Brain microvascular endothelial cell (primary cell): ENCODE measurements at places on chromosomes 3 and 15.

- no peak for DNase-seq
Measured at GRCh38 chr3:149465351-149465883, 9.1 kb upstream of the TM4SF4 start.

DNA sequence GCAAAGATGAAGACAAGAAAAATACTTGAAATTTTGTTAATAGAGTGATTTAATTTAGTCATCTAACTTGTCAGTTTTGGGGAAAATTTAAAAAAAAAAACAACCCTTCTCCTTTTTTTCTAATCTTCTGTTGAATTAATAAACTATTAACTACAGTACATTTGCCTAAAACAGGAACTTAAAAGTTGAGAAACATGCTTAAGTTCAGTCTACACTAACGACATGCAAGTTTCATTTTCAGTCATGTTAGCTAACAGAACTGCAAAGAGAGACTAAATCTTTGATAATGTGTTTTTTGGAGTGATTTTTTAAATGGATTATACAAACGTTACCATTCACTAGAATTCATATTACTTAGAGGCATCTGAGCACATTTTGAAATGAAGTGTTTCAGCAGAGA lies 71.9 kb upstream of the MBNL1 start:
- no peak for DNase-seq

DNA sequence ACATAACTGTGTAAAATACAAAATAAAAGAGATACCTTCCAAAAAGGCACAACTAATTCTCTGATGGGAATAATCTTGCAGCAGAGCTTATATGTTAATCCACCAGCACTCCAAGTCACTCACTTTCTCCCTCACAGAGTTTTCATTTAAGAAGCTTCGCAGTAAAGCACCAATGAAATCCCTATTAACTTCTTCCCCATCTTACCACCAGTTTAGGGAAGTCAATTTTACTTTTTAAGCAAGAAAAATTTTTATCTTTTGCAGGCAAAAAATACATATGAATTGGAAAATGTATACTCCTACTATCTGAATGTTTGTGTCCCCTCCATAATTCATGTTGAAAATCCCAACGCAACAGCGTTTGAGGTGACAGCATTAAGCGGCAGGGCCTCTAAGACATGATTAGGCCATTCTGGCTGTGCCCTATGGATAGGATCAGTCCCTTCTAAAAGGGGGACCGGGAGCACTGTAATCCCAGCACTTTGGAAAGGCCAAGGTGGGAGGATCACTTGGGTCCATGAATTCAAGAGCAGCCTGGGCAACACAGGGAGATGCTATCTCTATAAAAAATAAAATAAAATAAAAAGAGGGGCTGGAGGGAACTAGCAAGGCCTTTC lies 435.8 kb downstream of the SHQ1 start:
- DNase-seq: no peak

- DNase-seq: no peak
Measured at GRCh38 chr15:96199111-96199510, 131.4 kb upstream of the NR2F2 start.

GRCh38 chr15:36356978-36357601 lies 222.3 kb upstream of the CDIN1 start:
- DNase-seq: peak; percentile 64

DNA sequence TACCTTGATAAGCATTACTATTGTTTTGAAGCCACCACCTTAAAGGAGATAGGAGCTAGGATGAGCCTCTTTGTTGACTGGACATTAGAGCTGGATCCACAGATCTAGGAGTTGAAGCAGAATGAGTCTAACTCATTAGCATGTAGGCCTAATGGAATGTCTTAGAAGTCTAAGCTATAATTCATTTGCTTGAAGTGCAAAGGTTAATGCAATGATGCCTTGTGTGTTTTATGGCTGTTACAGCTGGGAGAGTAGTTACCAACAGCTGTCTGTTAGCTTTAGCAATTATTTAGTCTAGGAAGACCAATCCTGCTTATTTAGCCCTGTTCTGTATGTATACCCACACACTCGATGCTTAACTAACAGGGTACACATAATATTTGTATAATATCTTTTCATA lies 419.3 kb downstream of the TUSC7 start:
- DNase-seq: no peak

GRCh38 chr15:69225355-69226022 lies 65.1 kb downstream of the GLCE start:
- no peak for DNase-seq

DNA sequence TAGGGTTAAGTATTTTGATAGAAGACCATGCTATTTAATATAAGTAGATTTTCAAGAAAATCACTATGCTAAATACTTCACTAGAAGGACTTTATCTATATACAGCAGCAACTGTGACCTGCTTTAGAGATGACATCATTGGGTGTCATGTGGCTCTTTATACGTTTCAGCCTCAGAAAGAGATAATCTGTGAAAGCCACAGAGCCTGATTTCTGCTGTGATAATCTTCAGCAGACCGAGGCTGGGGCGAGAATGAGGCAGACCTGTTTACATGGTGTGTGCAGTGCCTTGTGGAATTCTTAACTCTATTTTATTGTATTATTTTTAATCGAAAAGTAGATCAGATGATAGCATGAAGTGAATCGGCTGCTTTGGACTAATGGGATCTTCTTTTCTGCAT lies 471.2 kb downstream of the MFSD1 start:
- DNase-seq: no peak

DNA sequence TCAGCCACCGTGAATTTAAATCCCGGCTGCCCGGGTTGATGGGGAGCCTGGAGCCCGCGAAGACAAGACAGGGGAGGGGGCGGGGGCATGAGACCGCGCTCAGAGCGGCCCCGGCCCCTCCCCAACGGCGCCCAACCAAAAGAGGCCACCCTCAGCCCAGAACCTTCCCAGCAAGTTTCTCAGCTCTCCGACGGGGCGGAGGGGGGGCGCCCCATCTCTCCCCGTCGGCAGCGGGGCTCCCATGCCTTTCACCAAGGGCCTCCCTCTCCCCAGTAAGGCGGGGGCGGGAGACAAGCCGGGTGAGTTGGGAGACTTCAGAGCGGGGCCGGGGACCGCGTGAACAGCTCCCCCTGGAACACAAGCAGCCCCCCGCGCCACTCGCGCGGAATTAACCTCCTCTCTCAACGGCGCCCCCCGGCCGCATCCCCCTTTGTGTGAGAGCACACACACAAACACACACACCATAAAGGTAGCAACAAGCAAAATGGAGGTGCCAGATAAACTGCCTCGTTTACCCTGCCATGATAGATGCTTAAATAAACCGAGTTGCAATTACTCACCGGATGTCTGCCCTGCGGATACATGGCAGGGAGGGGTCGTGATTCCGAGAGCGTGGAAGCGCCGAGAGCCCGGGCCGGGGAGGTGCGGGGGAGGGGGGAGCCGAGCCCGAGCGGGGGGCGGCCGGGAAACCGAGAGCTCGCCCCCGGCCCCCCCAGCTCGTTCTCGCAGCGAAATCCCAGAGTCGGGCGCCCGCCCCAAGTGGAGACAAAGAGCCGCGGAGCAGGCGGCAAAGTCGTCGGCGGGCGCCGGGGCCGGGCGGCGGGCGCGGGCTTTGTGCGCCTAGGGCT lies 1.3 kb downstream of the TLE3 start:
- DNase-seq: peak; percentile 25

- DNase-seq: peak; percentile 3
Measured at GRCh38 chr3:181210275-181210674, 220.7 kb upstream of the DNAJC19 start.

- DNase-seq: peak; percentile 41
Measured at GRCh38 chr3:158794936-158795518, 6.8 kb upstream of the MFSD1 start.

GRCh38 chr3:156299569-156299968 lies 179.2 kb downstream of the KCNAB1 start:
- DNase-seq: no peak

DNA sequence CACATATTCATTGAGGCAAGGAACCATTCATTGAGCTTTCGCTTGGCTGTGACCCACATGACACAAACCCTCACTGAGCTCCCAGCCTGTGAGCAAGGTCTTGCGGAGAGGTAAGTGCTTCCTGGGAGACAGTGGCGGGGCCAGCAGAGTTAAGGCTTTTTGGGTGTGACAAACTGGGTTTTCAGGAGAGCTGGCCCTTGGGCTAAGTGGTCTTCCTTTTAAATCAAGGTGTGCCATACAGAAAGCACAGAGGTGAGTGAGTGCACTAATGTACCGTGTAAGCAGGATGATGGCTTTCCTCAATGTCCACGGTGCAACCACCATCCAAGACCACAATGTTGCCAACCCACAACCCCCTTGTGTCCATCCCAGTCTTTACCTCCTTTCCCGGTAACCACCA lies 28.6 kb downstream of the POMGNT2 start:
- no peak for DNase-seq

DNA sequence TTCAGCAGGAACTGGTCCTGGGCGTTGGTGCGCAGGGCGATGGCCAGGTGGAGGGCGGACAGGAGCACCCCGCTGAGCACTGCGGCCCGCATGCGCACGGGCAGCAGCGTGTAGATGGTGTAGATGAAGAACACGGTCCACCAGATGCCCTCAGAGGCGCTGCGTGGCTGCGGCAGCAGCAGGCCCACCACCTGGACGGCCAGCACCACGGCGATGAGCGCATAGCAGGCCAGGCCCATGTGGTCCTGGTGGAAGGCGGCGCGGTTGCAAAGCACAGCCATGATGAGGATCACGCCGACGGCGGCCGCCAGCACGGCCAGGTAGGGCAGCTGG lies 1.5 kb downstream of the ADCY5 start:
- no peak for DNase-seq

DNA sequence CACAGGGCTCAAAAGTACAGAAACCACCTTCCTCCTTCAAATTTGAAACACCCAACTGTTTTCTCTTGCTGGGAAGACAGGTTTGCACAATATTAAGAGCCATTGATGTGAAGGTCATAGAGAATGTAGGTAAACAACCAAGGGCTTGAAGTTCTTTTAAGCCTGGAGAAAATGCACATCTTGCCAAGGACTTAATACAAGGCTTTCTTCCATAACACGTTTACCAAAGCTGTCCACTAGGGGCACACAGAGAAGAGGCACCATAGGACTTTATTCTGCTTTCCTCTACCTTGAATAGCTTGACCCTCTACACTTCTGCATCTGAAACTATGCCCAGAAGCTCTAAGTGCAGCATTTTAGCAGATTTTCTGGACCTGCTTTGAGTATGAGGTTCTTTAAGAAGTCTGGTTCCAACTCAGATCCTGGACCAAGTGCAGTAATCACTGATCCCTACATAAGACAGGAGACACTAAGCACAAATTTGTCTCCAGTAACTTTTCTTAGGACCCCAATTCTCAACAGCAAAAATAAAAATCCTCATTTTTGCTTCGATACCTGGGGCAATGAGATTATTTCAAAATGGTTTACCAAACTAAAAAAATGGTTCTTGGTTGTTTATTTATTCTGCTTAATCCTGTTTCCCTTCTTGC lies 138.0 kb downstream of the FBN1 start:
- peak; percentile 57 for DNase-seq

GRCh38 chr15:56243163-56244037 lies at the start of gene RFX7:
TSS of gene RFX7 (minus strand) at chr15:56243879. CDS start at chr15:56243285, 594 bp downstream.
- peak; percentile 39 for DNase-seq

- DNase-seq: peak; percentile 85
Measured at GRCh38 chr3:99651531-99651930, 13.1 kb downstream of the COL8A1 start.

GRCh38 chr3:23805210-23805632 lies 534 bp upstream of the UBE2E1 start:
- DNase-seq: no peak

DNA sequence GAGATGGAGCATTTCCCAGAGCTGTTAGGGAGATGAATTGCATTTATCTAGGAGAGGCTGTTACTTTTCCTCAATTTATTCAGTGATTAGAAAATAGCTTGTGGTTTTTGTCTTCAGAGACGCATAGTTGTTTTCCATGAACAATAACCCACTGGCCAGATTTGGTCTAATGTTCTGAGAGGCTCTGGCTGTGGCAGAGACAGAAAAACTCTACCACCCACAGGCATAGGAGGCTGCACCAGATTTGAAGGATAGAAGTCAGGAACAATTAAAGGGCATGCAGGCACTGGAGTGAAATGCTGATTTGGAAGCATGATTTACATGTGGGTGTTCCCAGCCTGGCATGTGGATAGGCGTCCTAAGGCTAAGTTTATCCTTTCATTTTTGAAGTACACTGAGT lies 143.5 kb downstream of the NFKBIZ start:
- DNase-seq: no peak

DNA sequence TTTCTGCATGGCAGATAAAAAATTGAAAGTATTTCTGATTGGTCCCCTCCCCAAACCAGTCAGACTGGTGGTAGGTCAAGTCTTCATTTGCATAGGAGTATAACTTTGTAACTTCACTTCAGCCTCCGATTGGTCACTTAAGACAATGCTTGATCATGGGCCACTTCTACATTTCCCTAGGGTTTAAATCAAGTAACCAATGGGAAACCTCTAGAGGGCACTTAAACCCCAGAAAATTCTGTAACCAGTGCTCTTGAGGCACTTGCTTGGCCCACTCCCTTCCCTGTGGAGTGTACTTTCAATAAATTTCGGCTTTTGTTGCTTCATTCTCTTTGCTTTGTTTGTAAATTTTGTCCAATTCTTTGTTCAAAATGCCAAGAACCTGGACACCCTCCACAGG lies 225.5 kb downstream of the ARPP21 start:
- DNase-seq: no peak

DNA sequence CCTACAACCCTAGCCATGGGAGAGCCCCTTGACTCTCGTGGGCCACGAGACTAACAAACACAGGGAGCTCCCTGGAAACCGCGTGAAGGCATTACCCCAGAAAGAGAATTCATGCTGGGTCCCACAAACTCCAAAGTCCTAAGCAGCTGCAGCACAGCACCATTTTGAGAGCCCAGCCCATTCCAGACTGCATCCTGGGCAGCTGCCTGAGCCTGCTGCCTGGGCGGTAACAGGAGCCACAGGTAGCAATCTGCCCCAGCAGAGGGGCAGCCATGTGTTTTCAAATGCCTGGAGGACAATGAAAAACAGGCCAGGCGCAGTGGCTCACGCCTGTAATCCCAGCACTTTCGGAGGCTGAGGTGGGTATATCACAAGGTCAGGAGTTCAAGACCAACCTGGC lies 62.9 kb upstream of the TBC1D23 start:
- no peak for DNase-seq

DNA sequence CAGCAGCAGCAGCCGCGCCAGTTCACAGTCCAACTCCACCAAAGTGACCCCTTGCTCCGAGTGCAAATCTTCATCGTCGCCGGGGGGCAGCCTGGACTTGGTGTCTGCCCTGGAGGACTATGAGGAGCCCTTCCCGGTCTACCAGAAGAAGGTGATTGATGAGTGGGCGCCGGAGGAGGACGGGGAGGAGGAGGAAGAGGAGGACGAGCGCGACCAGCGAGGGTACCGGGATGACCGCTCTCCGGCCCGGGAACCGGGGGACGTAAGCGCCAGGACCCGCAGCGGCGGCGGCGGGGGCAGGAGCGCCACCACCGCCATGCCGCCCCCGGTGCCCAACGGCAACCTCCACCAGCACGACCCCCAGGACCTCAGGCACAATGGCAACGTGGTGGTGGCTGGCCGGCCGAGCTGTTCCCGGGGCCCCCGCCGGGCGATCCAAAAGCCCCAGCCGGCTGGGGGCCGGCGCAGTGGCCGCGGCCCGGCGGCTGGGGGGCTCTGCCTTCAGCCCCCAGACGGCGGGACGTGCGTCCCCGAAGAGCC lies 224.1 kb upstream of the IL12A start:
- no peak for DNase-seq

GRCh38 chr3:184315543-184315867 lies 1.1 kb downstream of the EIF4G1 start:
- DNase-seq: no peak

- no peak for DNase-seq
Measured at GRCh38 chr15:65571971-65572370, 39.0 kb downstream of the INTS14 start.

GRCh38 chr15:74400915-74401757 lies 32.6 kb downstream of the SEMA7A start:
- DNase-seq: no peak

- DNase-seq: no peak
Measured at GRCh38 chr3:71052716-71053115, 530.8 kb downstream of the FOXP1 start.
